Right ventricle myocardium superior (tissue), 1 donor: ENCODE measurements at places on chromosomes 16 and 17. TPM values are rescaled to one million over a fixed set of nuclear protein-coding genes. Genes with fewer than 3 reads are reported as not detected.
A peak's percentile ranks its signal among the peaks of the same experiment; 100 is the strongest.

The EEF2KMT gene
- 4.8 TPM for total RNA-seq

The TM4SF5 gene
- total RNA-seq: not detected

The YBX2 gene
- total RNA-seq: 0.75 TPM

GRCh38 chr17:2963332-2964027, 99.9 kb downstream of the OR1D5 start:
- DNase-seq: no peak

DNA sequence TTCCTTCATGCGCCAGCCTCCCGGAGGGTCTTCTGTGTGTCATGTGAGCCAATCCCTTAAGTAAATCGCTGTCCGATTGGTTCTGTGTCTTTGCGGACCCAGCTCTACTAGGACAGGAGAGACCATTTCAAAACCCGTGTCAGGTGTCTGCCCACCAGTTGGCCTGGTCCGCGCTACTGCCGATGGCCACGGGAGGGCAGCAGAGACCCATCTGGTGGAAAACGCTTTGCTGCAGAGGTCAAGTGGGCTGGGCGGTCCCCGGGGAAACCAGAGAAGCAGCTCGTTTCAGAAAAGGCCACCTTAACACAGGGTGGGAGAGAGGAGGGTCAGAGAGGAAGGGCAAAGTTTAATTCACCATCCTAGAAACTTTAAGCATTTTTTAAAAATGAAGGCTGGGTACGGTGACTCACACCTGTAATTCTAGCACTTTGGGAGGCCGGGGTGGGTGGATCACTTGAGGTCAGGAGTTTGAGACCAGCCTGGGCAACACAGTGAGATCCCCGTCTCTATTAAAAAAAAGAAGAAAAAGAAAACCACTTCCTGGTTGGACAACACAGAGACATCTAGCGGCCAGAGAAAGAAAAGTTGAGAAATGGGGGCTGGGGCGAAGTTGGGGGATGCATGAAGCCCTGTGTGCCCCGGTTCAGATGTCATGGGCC, 2.8 kb upstream of the CIBAR2 start:
- DNase-seq: peak; percentile 93

DNA sequence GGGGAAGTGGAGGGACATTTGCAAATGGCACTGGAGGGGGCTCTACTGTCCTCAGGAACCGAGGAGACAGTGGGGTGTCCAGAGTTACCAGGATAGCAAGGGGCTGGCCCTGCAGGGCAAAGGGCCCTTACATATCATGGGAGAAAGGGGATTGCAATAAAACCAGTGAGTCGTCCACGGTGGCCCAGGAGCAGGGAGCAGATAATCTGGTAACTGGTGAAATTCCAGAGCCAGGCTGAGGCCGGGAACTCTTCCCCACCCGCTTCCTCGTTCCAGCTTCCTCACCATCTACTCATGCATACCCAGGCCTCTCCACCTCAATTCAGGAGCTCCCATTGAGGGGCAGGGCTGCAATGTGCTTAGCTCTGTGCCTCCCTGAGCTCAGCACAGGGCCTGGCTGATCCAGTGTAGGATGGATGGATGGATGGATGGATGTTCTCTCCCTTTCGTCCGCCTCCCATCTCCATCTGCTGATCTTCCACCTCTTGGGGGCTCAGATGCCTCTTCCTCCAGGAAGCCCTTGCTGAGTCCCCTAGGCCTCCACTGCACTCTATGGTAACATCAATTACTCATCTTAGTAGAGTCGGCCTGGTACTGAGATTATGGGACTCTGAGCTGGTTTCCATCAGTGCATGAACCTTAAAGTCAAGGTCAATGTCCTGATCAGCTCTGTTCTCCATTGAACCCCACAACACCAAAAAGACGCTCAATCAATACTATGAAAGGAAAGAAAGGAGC, 41.2 kb upstream of the NDRG4 start:
- no peak for DNase-seq

The ITGA2B gene
- total RNA-seq: 0.62 TPM

The CCL17 gene
- total RNA-seq: not detected

DNA sequence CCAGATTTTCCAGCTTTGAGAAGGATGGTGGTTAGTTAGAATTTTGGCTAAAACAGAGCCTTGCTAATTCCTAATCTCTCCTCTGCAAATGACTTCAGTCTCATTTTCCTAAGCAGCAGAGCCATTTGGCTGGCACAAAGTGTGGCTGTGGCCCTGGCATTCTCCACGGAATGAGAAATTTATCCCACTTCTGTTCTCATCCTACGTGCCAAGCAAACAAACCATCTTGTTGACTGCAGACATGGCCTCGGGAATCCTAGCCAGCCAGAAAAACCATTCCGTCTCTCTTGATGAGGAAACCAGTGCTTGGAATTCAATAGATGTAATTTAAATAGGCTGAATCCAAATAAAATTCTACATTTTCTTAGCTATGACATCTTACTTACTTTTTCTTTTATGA, 34.1 kb upstream of the ELAC2 start:
- no peak for DNase-seq

DNA sequence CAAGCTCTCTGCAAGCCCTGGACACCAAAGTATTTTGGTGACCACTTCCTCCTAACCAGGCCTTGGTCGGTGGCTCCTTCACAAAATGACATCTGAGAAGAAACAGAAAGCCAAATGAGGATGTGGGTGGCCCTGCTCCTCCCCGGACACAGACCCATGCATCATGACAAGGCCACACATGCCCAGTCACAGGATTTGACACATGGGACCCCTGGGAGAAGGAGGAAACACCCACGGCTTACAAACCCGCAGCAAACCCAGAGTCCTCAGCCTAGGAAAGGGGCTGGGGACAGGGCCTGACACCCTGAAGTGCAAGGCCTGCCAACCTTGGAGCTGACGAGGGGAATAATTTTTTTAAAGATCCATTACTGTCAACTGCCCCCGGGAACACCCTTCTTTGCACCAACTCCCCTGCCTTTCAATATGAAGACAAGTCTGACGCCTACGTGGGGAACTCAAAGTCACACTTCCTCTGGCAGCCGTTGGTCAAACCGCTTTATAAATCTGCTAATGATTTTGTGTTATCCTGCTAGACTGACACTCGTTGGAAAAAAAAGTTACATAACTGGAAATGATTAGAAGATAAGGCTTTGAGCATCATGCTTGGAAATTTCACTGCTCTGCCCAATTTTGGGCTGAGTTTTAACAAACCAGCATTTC, 41.3 kb downstream of the GAS7 start:
- DNase-seq: peak; percentile 62

DNA sequence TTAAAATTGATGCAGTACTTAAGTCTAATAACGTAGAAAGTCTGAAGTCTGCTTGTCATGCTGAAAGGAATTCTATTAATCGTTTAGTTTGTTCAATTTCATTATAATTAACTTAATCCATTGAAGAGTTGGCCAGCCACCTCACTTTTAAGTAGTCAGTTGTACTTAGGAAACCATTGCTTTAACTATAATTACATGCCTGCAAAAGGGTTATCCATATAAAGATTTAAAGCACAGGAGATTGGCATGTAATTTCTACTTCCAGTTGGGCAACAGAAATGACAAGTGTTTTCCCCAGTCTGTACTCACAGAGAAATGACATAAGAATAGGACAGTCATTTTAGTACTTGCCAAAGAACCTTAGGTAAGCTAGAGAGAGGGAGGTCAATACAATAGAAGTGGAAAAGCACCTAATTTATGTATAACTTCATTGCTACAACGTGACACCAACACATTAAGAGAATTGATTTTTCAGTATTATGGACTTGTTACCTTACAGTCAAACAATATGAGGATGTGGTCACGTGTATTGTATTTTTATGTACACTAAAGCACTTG, 3.7 kb upstream of the USP32 start:
- no peak for DNase-seq

DNA sequence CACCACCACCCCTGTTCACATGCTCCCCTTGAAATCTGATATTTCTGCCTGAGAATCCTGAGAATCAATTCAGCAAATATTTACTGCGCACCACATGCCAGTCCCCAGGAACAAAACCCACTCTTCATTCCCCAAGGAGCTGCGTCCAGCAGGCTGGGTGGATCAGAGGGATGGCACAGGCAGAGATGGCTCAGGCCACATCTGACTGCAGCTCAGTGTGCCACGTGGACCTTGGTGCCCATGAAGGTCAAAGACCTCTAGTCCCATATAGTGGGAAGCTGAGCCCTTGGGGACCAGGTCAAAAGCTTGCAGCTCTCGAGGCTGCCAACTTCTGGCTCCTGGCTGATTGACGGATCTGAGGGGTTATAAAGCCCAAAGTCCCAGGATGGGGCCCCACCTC, 31.8 kb downstream of the CD300LF start:
- DNase-seq: no peak

- no peak for DNase-seq
Measured at GRCh38 chr17:61574542-61575351, 16.3 kb downstream of the NACA2 start.

The SAMD14 gene
- total RNA-seq: 0.78 TPM

- no peak for DNase-seq
Measured at GRCh38 chr16:28910086-28911031, 14.7 kb downstream of the RABEP2 start.

DNA sequence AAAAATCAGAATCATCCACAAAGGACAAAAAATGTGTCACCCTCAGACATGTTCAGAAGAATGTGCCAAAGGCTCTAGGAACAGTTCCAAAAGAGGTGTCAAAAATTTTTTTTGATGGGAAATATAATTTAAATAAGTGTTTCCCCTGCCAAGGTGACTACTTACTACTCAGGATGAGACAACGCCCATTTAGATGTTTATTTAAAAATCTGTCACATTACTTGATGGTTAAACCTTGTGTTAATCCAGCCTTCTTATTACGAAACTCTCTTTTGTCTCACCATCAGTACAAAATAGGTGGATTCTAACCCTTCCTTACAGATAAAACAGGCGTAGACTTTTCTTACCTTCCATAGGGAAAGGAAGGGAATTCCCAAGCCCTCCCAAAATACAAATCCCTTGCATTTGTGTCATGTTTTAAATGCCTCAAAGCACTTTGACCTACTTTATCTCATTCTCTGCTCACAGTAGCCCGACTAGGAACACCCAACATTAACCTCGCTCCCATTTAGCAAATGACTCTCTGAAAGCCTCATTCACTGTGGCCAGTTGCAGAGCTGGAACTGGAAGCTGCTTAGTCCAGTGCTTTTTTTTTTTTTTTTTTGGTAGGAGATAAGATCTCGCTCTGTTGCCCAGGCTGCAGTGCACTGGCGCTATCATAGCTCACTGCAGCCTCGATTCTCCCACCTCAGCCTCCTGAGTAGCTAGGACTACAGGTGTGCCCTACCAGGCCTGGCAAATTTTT, 5.8 kb upstream of the GNA13 start:
- no peak for DNase-seq

GRCh38 chr17:55254375-55254774, 10.4 kb upstream of the HLF start:
- no peak for DNase-seq

DNA sequence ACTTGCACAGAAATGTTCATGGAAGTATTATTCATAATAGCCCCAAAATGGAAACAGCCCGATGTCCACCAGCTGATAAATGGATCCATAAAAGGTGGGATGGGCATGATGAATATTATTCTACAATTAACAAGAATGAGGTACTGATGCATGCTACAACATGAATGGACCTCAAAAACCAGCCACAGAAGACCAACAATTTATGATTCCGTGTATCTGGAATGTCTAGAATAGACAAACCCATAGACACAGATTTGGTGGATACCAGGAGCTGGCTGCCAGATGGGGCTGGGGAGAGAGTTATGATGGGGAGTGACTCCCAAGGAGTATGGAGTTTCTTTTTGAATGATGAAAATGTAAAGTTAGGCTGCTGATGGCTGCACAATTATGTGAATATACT, 10.8 kb upstream of the NAGLU start:
- DNase-seq: peak; percentile 15

The SULT1A4 gene
- total RNA-seq: 9.5 TPM

GRCh38 chr16:83915081-83915480, 16.2 kb downstream of the MLYCD start:
- DNase-seq: no peak

- DNase-seq: no peak
Measured at GRCh38 chr17:2093349-2093748, 38.4 kb downstream of the HIC1 start.

GRCh38 chr17:51120739-51121619, at the start of gene SPAG9:
Gene SPAG9, minus strand, starts transcription at chr17:51120868. Its CDS starts 212 bp downstream, at chr17:51120656.
- DNase-seq: peak; percentile 98

DNA sequence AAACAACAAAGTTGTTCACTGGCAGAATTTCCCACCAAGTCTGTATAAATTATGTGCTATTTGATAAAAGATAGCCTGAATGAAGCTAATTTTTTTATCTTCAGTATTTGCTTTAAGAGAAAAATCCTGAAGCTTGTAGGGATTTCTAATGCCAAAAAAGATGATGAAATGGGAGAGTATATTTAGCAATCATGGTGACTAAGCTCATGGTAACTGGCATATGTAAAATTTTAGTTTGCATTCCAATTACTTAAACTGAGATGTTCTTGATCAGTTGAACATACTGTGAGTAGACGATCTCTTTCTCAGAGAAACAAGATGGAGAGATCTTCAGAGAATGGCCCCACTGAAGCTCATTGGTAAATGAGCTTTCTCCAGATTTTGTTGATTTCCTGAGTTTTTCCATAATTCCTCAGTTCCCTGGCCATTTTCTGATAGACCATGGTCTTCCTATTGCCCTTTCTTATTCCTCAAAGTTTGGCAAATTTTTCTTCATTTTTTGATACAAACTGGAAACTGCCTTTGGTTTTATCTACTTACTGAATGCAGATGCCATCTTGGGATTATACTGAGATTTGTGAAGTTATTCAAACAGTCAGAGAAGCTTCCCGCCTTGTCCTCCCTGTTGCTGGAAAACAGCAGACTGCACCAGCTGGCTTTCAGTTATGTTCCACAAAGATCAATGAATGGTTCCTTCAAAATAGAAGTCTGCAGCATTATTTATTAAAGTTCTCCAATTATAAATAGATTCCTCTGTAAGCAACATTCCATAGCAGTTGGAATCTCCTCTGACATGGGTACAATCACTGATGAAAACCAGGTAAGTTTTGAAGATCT, 68.3 kb upstream of the ALOX12 start:
- no peak for DNase-seq

GRCh38 chr17:73663614-73664013, 19.4 kb upstream of the SDK2 start:
- no peak for DNase-seq

The CSH2 gene
- not detected for total RNA-seq

GRCh38 chr16:62194828-62195227, 158.6 kb upstream of the CDH8 start:
- DNase-seq: no peak

The FAM20A gene
- total RNA-seq: 5.0 TPM

- DNase-seq: no peak
Measured at GRCh38 chr17:1299552-1300370, 20.3 kb downstream of the TRARG1 start.

The NUPR1 gene
- total RNA-seq: 47.3 TPM

The HBA2 gene
- 64.7 TPM for total RNA-seq
